ENCODE measurements at places on chromosomes 12 and 14. TPM values are rescaled to one million over a fixed set of nuclear protein-coding genes. Genes with fewer than 3 reads are reported as not detected.

The DEGS2 gene
- total RNA-seq: 6.2 TPM

The ATP6V1D gene
- 81.6 TPM for total RNA-seq

DNA sequence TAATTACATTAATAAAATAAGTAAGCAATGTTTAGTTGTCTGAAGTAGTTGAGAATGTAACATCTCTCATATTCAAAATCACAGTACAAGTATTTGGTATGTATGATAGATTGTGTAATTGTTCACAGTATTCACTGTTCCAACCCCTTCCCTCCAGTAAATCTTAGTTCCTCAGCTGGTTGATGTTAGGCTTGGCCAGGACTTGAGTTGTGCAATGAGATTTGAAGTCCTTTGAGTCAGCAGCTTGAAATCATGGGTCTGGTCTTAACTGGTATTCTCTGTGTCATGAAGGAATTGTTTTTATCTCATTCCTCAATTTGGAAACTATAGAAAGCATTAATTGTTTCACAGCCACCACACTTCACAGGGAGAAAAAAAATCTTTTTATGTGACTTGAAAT lies 477.1 kb downstream of the FSCB start:
- DNase-seq: no peak

DNA sequence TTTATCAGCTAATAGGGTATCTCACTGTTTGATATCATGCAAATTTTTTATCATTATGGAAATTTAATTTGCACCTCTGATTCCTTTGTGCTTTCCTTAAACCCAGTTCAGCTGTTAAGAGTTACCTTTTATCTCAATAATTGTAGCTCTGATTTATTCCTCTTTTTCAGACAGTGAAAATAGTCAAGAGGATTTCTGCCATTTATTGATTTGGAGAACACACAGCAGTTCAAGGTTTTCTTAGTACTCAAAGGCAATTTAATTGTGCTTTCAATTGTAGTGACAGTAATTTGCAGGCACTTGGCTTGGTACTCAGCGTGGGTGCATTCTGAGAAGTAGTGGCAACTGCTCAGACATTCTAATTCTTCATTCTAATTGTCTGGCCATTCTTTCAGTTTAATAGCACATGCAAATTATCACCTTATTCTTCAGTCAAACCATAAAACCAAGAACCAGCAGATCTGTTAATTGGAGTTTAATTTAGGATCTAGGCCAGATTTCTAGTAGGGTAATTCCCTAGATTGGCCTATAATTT lies 709.3 kb downstream of the RPS29 start:
- DNase-seq: no peak

The CSAD gene
- total RNA-seq: 23.4 TPM

DNA sequence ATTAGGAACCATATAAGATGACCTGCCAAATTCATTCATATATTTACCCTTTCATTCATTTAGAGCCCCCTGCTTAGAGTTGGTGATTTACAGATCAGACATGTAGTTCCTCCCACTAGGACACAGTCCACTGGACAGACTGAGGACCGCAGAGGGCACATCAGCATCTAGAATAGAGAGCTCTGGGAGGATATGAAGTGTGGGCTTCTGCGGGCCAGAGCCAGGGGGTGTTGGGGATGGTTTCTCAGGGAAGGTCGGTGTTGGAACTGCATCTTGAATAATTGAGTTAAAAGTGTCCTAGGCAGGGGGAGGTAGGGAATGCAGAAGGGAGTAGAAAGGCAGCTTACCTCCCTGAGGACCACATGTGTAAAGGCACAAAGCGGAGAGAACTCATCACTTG lies 42.9 kb downstream of the KLC1 start:
- DNase-seq: no peak

The PTPRQ gene
- total RNA-seq: not detected

The RILPL2 gene
- 1.6 TPM for total RNA-seq

DNA sequence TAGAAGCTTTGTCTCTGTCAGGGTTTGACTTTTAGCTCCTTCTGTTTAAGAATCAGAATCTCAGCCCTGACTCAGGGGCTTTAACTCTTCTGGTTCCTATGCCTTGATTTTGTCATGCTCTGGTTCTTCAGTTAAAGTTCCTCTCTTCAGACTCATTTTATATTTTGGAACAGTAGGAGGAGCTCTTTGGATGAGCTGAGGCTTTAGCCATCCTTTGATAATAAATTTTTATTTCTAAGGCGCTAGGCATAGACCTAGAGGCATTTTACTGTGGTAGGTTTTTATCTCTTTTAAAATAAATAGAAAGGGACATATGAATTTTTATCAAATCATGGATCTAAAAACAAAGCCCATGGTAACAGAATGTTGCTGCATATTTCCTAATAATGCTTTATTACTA lies 51.7 kb downstream of the ATP23 start:
- DNase-seq: no peak

The CFAP73 gene
- total RNA-seq: not detected

GRCh38 chr12:103813949-103814348 lies 27.1 kb downstream of the NT5DC3 start:
- no peak for DNase-seq

DNA sequence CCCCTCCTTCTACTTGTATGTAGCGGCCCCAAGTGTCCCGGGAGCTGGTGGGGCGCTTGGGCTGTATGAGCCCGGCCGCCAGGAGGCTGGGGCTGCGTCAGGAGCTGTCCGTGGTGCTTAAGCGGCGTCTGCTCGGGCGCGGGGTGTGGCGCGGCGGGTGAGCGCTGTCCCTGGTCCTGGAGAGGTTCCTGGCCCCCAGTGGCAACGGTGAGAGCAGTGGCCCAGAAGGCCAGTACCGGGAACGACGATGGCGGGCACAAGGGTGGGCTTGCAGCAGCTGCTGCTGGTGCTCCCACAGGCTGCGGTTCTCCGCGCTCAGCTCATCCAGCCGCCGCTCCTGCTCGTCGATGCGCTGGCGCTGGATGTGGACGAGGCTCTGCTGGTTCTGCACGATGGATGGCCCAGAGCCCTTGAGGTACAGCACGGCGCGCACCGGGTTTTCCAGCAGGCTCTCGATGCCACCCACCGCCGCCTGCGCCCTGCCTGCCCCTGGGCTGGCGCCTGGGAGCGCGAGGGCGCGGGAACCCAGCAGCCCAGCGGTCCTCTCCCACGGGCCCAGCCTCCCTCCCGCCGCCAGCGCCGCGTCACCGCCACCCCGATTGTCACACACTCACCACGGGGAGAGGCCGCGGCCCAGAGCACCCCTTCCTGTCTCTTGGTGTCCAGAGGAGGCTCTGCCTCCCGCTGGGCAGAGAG lies 41.9 kb upstream of the FKBP4 start:
- DNase-seq: peak; percentile 87

- no peak for DNase-seq
Measured at GRCh38 chr12:617304-617915, 45.8 kb downstream of the NINJ2 start.

The KRT1 gene
- total RNA-seq: 0.38 TPM

The KCNMB4 gene
- 0.52 TPM for total RNA-seq

The LPAR5 gene
- total RNA-seq: 12.0 TPM

The MAP3K9 gene
- total RNA-seq: 5.7 TPM

DNA sequence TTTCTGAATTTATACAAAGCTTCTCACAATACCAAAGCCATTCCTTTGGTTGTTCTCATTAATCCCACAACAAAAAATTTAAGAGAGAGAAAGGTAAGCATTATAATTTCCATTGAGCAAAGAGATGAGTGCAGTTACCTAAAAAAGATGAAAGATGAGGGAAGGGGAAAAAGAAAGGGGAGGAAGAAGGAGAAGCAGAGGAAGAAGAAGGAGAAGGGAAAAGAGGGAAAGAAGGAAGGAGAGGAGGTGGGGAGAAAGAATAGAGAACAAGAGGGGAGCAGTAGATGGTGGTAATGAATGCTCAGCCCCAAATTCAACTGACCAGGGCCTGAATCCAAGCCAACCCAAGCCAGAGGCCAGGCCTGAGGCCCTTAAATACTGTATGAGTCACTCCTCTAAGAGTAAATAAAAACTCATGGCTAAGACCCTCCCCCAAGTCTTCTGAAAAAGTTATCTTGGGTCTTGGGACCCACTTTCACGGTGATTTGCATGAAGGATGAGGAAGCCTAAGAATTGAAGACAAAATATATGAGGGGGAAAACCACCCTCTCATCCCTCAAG lies 144.6 kb downstream of the ITPR2 start:
- no peak for DNase-seq

The GZMH gene
- total RNA-seq: 1.0 TPM

All from mucosa of descending colon (tissue), 3 donors.